Kidney epithelial cell (primary cell): ENCODE measurements at places on chromosomes 16 and 17. TPM values are rescaled to one million over a fixed set of nuclear protein-coding genes. Genes with fewer than 3 reads are reported as not detected.

DNA sequence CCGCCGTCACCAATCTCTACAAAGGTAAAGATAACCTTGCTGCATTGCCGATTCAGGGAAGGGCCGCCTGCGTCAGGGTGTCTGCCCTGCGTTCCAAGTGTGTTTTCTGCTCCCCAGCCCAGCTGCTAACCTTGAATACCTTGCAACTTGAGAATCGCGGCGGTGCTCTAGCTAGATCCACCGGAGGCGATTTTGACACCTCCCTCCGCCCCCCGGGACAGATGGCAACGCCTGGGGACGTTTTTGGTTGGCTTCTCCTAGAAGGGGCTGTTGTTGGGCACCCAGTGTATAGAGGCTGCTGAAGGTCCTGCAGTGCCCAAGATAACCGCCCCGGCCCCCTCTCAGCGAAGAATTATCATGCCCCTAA is 1.5 kb downstream of the HAPSTR1 start:
- no peak for DNase-seq

DNA sequence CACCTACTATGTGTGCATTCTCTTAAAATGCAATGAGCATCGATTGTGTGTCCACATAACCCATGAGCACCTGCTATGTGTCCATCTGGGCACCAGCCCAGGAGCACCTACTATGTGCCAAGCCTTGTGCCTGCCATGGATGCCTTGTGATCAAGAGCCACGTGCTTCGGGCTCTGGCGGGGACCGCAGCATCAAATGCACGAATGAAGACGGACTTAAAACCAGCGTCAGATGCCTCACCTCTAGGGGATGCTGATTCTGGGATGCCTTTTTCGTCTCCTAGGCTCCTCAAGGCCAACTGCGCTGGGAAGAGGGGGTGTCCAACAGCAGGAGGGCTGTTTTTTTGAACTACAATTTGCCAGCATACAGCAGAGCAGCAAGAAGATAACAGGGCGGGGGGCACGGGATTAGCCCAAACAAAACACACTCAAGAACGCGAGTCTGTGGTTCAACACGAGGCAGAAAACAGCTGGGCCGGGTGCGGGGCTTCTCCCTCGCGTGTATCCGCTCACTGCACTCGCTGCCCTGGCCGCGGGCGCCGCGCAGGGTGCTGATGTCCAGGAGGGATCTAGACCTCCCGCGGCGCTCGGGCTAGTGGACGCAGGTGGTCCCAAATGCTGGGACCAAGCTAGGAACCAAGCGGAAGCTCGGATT is 1.2 kb upstream of the GLIS2 start:
- no peak for DNase-seq

AGRP gene
- total RNA-seq, result not detected in 2 replicates

DNA sequence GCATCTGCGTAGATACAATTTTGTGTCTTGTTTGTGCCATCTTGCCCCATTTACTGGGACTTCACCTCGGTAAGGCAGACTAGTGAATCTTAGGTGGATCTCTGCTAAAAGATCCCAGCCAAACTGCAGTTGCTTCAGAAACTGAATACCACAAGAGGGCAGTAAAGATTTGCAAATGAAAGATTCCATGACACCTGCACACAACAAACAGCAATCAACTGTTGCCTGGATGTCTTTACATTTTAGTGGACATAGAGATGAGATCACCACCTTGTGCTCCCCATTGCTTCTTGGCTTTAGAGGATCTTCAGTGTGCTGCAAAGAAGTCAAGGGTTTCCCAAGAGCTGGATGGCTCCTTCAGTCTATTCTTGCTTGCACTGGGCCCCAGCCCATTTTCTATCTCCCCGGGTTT is 119.2 kb upstream of the CACNG5 start:
- peak; percentile 35 for DNase-seq

- no peak for DNase-seq
These were observed 868 bp downstream of the KCNJ12 start for GRCh38 chr17:21376759-21377690.

TBC1D3E gene
- total RNA-seq, result not detected in 2 replicates
